ENCODE measurements at places on chromosomes 11 and 22.

GRCh38 chr11:725624-726202, 19.7 kb downstream of the EPS8L2 start:
- no peak overlapping the region for H3K27ac ChIP-seq
- H3K4me3 ChIP-seq = no peak overlapping the region
- peaks cover 33% of the 10 kb centered on the region for H3K27me3 ChIP-seq
- no peaks in the 10 kb centered on the region for H3K4me1 ChIP-seq

DNA sequence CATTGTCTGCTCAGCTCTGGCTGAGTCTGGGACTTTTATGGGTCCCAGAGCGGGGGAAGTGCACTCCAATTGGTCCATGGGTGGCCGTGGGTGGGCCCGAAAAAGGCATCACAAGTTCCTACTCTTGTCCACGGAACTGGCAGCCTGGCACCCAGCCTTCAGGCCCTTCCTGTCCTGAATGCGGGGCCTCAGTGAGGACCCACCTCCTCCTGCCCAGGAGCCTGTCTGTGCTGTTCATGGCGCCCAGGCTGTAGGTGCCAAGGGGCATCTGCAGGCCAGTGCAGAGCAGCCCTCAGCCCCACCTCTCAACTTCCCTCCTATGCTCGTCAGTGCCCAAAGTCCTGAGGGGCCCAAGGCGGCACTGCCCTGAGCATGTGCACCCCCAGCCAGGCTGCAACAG, 411.7 kb upstream of the KIRREL3 start:
- no peaks in the 10 kb centered on the region for H3K27me3 ChIP-seq
- no peak for DNase-seq
- no peak overlapping the region for H3K4me3 ChIP-seq
- no peaks in the 10 kb centered on the region for H3K4me1 ChIP-seq
- H3K36me3 ChIP-seq = no peaks in the 10 kb centered on the region
- no peak overlapping the region for H3K27ac ChIP-seq

DNA sequence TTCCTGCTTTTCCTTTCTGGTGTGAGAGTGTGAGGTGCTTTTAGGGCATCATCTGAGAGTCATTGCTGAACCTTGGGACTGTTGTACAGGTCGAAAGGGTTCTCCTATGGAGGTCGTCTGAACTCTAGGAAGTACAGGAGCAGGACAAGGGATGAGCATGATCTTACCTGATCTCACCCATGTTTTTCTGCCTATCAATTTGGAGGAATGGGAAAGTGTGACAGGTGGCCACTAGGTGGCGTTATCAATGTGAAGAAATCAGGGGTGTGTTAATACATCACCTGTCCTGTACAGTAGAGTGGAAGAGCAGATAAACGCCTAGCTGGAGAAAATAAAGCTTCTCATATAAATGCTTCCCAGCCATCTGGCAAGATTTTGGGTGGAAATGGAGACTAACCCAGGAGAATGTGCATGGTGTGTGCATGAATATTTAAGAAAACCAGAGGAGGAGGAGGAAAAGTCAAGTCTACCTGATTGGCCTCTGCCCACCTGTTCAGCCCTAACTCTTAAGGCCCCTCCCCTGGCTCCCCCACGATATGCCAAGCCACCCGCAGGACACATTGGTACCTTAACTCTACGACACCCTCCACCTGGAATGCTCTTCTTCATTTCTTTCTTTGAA, 72.0 kb upstream of the NARS2 start:
- DNase-seq = peak; percentile 87
- no peak overlapping the region for H3K27ac ChIP-seq
- H3K4me1 ChIP-seq = no peaks in the 10 kb centered on the region
- no peak overlapping the region for H3K4me3 ChIP-seq
- H3K36me3 ChIP-seq = no peaks in the 10 kb centered on the region
- H3K27me3 ChIP-seq = peaks cover 4% of the 10 kb centered on the region

DNA sequence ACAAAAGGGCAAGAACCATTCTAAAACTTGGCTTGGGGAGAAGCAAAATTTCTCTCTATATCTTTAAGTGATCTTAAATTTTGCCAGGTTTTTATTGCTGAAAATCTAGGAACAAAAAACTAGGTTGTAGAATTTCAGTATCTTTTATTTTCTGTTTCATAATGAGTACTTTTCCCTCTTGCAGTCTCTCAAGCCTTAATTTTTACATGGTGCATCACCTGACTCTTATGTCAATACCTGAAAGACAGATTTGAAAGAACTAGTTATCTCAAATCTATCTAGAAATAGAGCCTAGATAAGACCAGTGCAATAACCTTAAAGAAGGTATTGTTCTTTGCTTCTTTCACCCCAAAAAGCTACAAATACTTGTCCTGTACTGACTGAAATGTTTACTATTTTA, 122.1 kb downstream of the TRIM44 start:
- no peaks in the 10 kb centered on the region for H3K27me3 ChIP-seq
- no peaks in the 10 kb centered on the region for H3K4me1 ChIP-seq
- DNase-seq = no peak
- H3K36me3 ChIP-seq = no peaks in the 10 kb centered on the region
- no peak overlapping the region for H3K27ac ChIP-seq
- no peak overlapping the region for H3K4me3 ChIP-seq

- no peak overlapping the region for H3K4me3 ChIP-seq
- H3K4me1 ChIP-seq = no peaks in the 10 kb centered on the region
- peaks cover 20% of the 10 kb centered on the region for H3K27me3 ChIP-seq
Observed at GRCh38 chr11:6427516-6427915, 8.6 kb upstream of the APBB1 start.

GRCh38 chr11:132838627-132839026, 693.7 kb downstream of the OPCML start:
- no peak overlapping the region for H3K4me3 ChIP-seq
- H3K4me1 ChIP-seq = no peaks in the 10 kb centered on the region

GRCh38 chr11:115251126-115251525, 253.1 kb downstream of the CADM1 start:
- peaks cover 13% of the 10 kb centered on the region for H3K4me1 ChIP-seq
- DNase-seq = no peak
- no peaks in the 10 kb centered on the region for H3K27me3 ChIP-seq
- no peaks in the 10 kb centered on the region for H3K36me3 ChIP-seq

DNA sequence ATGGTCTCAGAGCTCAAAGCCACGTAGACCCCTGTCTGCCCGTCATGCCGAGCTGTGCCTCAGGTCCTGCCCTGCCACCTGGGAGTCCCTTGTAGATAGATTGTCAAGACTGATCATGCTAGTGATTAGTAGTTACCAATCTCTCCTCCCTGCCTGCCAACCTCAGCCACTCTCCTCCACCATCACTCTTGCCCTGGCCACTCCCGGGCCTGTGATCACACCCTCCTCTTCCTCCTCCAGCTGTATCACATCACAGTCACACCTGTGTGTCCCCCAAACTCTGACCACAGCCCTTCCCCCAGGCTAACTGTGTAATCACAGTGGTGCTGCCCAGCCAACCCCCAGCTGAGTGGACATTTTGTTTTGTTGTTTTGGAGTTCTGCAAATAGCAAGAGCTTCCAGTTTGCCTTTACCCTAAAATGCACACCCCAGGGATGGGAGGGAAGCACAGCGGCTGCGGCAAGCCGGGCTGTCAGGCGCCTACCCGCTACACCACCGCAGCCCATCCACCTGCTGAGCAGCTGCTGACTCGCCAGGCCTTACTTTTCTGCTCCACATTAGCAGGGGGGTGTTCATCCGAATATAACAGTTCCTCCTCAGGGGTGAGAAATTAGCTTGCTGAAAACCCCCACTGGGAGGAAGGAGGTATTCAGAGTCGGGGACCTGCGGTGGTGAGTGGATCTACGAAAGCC, 45.8 kb downstream of the LRFN4 start:
- H3K4me1 ChIP-seq = peaks cover 9% of the 10 kb centered on the region
- DNase-seq = no peak
- H3K4me3 ChIP-seq = no peak overlapping the region
- no peak overlapping the region for H3K27ac ChIP-seq
- H3K36me3 ChIP-seq = no peaks in the 10 kb centered on the region

DNA sequence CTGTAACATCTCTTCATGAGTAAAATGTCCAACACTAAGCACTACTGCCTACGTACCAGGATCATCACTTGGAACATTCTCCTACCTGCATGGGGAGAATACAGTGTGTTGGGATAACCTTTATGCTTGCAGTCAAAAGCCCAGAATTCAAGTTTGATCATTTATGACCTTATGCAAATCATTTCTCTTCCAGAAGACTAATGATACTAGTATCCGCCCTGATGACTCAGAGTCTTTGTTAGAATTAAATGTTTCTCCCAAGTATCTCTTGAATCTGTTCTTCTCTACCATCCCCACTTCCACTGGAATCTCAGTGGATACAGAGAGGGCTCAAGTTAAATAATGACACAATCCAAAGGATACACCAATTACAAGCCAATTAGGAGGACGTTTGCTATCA, 12.4 kb downstream of the MAJIN start:
- H3K4me1 ChIP-seq = no peaks in the 10 kb centered on the region
- DNase-seq = no peak
- peaks cover 2% of the 10 kb centered on the region for H3K27me3 ChIP-seq
- H3K36me3 ChIP-seq = no peaks in the 10 kb centered on the region
- H3K27ac ChIP-seq = no peak overlapping the region

DNA sequence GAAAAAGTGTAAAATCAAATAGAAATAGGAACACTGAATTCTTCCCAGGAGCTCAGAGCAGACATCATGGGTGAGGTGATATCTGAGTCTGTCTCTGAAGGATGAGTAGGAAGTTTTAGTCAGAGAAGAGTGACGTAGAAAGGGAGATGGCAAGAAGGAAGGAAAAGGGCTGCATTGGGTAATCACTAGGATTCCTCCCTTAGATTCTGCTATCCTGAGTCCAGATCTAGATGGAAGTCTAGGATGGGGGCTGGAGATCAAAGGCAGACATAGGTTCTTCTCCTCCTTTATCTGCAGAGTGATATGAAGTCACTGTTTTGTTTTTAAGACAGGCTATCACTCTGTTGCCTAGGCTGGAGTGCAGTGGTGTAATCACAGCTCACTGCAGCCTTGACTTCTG, 30.4 kb downstream of the POU2F3 start:
- no peak overlapping the region for H3K27ac ChIP-seq
- H3K4me3 ChIP-seq = no peak overlapping the region
- no peak for DNase-seq
- no peaks in the 10 kb centered on the region for H3K36me3 ChIP-seq

- no peaks in the 10 kb centered on the region for H3K27me3 ChIP-seq
- no peak for DNase-seq
- no peak overlapping the region for H3K27ac ChIP-seq
- H3K36me3 ChIP-seq = no peaks in the 10 kb centered on the region
- no peaks in the 10 kb centered on the region for H3K4me1 ChIP-seq
Observed at GRCh38 chr11:83568516-83568915, 282.3 kb upstream of the CCDC90B start.

DNA sequence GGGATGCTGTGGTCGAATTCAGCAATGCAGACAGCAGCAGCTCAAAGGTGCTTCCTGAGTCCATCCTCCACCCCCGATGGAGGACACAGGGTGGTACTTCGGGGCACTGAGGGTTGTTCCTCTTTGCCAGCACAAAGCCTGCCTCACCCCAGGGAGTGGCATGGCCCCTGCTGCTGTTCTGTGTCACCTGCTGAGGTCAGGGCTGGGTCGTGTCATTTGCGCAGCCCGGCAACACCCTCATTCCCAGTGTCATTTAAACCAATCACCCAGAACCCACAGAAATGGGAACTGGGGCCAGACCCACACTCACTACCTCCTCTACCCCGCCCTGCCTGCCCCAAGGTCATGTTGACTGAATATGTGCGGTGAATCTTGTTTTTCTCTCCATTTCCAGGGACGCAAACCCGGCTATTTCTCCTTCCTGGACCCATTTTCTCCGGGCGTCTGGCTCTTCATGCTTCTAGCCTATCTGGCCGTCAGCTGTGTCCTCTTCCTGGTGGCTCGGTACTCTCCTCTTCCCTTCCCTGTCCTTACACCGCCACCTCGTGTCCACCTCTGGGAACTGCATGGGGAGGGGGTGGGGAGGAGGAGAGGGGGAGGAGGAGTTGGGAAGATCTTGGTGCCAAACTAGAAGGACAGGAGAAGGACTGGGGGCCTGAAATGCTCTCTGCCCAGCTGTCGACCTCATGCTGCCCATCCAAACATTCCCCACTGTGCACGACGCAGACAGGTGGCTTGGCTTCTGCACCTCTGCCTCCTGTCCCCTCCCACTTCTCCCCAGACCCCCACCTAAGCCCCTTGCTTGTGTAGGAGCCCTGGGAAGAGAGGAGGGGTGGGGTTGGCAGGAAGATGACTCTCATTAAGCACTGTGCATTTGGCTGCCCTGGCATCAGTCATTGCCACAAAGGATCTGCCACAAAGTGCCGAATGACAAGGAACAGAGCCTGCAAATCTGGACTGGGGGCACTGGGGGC, 71.2 kb upstream of the TBCEL start:
- H3K4me1 ChIP-seq = no peaks in the 10 kb centered on the region
- no peak overlapping the region for H3K27ac ChIP-seq
- H3K36me3 ChIP-seq = no peaks in the 10 kb centered on the region
- no peaks in the 10 kb centered on the region for H3K27me3 ChIP-seq
- H3K4me3 ChIP-seq = no peak overlapping the region
- peak; percentile 99 for DNase-seq

DNA sequence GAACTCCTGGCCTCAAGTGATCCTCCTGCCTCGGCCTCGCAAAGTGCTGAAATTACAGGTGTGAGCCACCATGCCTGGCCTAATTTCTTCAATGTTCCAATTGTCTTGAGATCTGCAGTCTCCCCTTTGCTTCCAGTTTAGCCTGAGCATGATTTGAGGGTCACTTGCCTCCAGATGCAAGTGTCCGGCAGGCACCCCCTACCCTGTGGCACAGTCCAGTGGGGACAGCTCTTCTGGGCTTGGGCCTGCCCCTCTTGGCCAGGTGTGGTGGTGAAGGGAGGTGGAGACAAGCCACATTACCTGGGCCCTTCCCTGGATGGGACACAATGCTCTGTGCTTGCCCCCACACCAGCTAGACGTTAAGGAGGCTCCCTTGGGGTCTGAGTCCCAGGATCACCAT, 21.3 kb upstream of the CACNG2 start:
- no peak overlapping the region for H3K4me3 ChIP-seq
- H3K27ac ChIP-seq = no peak overlapping the region
- peak; percentile 20 for DNase-seq
- no peaks in the 10 kb centered on the region for H3K4me1 ChIP-seq
- peaks cover 6% of the 10 kb centered on the region for H3K27me3 ChIP-seq

- no peak for DNase-seq
- no peaks in the 10 kb centered on the region for H3K4me1 ChIP-seq
- no peak overlapping the region for H3K4me3 ChIP-seq
Observed at GRCh38 chr11:65975771-65976170, 14.2 kb downstream of the SART1 start.

GRCh38 chr11:126082251-126083109, 19.8 kb upstream of the CDON start:
- H3K27ac ChIP-seq = peak overlapping the region; percentile 38
- no peaks in the 10 kb centered on the region for H3K36me3 ChIP-seq
- H3K27me3 ChIP-seq = peaks cover 64% of the 10 kb centered on the region
- H3K4me1 ChIP-seq = no peaks in the 10 kb centered on the region
- no peak overlapping the region for H3K4me3 ChIP-seq
- DNase-seq = peak; percentile 77

DNA sequence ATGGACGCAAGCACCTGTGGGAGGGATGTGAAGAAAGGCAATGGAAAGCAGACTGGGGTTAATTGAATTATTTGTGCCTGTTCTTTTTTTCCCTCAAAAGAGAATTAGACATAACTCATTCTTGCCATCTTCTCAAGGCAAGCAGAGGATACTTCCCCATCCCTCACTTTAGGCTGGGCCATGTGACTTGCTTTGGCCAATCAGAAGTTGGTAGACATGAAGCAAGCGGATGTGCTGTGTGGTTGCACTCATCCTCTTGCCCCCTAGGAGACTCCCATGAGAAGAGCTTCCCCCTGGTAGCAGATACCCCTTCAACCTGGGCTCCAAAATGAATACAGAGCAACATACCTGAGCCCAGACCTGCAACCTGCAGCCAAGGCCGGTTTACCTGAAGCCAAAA, 124.4 kb upstream of the ZC3H12C start:
- H3K27me3 ChIP-seq = no peaks in the 10 kb centered on the region
- H3K4me3 ChIP-seq = no peak overlapping the region
- H3K4me1 ChIP-seq = no peaks in the 10 kb centered on the region
- H3K27ac ChIP-seq = no peak overlapping the region
- H3K36me3 ChIP-seq = no peaks in the 10 kb centered on the region
